Stimulated activated CD4-positive, alpha-beta T cell treated with anti-CD3 and anti-CD28 coated beads, TNF-alpha, amount 100 ng/mL, for 48 hours (primary cell): ENCODE measurements at places on chromosomes 5 and 9.
A peak's percentile ranks its signal among the peaks of the same experiment; 100 is the strongest.

DNA sequence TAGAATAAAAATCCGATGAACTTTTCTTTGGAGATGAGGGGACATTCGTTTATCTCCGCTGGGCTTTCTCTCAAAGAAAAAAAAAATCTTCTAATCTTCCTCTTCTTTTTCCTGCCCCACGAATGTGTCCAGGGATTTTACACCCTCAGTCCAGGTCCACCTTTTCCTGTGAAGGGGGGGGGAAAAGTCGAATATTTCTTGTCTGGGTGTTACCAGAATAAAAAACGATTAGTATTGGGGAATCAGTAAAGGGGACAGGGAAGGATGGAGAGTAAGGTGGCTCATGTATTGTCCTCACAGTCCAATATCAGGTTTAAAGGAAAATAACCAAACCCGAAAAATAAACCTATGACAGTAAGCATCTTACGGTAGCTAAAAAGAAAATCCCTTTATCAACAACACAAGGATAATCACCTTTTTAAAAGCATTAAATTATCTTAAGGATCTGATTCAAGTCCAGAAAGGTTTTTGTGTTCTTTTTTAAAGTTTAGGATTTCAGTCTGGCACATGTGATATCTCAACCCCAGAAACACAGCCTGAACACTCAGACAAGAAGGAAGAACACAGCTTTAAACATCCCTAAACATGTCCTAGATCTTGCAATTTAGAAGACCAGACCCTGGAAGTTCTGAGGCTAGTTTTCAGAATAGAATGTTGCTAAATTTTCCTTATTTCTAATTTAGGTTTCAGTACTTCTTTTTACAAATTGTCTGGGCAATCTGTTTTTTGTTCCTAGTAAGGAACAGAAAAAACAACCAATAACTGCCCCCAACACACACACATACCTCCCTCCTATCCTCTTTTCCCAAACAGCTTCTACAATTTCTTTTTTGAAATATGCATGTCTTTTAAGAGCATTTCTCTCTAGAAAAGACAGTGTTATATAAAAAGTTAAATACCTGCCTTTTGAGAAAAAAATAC lies 1.2 kb downstream of the ZNF608 start:
- no peak for DNase-seq

GRCh38 chr9:137302449-137303150 lies 529 bp upstream of the NRARP start:
- peak; percentile 32 for DNase-seq

DNA sequence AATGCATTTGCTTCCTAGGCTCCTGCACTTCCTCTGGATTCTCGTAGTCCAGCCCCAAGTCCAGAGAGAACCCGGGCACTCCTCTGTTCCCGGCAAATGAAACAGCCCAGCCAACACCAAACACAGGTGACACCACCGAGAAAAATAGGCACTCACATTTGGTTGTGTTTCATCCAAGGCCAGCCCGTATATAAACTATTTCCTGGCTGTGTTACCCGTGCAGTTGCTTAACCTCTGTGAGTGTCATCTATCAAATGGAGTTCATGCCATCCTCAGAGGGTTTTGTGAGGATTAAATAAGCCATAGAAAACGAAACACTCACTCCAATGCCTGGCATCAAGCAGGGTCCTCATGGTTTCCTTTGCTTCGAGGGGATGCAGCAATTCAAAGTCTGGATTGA lies 115.2 kb downstream of the BOD1 start:
- DNase-seq: no peak

- no peak for DNase-seq
Observed at GRCh38 chr5:156188016-156188415, 138.9 kb upstream of the SGCD start.

DNA sequence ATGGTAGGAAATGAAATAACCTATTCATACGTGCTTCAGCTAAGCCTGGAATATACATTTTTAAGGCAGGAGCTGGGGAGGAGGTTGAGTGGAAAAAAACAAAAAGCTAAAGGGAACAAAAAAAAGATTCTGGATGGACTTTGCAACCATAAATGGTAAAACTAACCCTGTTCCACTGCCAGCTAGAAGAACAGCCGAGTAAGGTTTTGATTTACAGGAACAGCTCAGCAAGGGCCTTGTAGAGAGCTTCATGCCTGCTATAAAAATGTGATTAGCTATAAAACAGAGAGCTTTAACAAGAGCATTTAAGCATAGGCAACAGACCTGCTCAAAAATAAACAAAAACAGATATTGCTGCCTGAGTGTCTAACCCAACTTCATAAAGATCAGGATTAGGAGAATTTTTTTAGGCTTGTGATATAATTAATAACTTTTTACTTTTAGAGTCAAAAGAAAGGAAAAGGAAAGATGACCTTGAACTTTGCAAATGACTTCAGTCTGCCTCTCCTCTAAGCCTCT lies 194.8 kb downstream of the FBXL7 start:
- no peak for DNase-seq

DNA sequence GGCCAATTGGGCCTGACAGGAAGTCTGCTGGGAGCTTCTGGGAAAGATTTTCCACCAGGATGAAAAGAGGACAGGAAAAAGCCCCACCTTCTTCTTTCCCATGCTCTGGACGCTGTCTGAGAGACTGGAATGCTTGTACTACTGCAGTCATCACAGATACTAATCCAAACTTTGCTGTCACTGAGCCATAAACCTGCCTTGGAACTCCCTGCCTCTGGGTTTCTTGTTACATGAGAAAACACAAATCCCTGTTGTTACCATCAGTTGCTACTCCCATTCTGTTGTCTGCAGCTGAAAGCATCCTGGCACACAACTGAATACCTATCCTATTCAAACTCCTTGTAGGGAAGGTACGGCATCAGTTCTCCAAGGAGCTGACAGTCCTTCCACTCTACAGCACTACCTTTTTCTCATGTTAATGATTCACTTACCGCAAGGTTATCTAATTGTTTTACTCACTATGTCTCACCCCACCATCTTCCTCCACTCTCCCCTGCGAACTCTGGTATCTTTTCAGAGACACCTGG lies 167.5 kb downstream of the CDK5RAP2 start:
- DNase-seq: no peak

DNA sequence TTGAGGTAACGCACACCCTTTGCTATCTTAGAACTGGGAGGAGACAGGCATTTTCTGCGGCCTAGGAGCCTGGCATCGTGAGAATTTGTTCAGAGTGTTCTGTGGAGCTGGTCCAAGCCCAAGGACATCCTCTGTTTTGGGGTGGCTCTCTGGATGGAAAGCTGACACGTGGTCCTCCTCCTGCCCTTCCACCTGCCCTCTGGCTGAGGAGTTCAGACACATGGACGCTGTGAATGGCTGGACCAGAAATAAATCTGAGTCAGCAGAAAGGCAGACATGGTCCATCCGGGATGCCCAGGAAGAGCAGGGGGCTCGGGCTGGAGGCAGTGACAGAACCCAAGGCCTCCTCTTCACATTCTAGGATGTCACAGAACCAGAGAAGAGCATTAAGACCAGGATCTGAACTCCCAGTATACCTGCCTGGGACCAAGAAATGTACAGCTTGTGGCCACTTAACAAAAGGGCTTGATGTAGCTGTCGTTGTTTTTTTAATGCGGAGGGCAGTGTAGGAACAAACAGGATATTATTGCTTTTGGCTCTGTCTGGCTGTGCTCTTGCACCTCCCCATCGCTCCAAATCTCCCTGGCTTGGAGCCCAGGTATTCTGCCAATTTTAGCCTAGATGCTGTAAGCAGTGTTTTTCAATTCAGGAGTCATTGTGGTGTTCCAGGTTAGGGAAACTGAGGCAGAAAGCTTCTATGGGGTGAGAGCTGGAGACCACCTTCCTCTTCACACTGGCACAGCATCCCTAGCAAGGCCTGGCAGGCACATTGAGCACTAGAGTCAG lies 2.4 kb downstream of the CKMT2 start:
- no peak for DNase-seq

- no peak for DNase-seq
Observed at GRCh38 chr5:128082551-128083032, 974 bp upstream of the SLC12A2 start.

DNA sequence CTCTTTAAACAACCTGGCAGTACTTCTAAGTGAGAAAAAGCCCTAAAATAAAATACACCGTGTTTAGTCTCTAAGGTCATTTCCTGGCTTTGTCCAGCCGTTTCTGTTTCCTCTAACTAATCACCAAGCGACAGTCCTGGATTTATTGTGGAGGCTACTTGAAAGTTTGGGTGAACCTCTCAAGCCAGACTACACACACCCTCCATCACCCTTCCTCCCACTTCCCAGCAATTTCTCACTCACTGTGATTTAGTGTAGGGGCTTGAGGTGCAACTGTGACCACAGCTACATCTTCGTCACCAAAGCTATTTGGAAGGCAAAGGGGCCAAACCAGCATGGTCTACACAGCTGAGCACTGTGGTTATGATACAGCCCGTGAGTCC lies 240.0 kb upstream of the SLC24A2 start:
- DNase-seq: no peak

GRCh38 chr9:119853126-119853525 lies 483.9 kb upstream of the BRINP1 start:
- no peak for DNase-seq

DNA sequence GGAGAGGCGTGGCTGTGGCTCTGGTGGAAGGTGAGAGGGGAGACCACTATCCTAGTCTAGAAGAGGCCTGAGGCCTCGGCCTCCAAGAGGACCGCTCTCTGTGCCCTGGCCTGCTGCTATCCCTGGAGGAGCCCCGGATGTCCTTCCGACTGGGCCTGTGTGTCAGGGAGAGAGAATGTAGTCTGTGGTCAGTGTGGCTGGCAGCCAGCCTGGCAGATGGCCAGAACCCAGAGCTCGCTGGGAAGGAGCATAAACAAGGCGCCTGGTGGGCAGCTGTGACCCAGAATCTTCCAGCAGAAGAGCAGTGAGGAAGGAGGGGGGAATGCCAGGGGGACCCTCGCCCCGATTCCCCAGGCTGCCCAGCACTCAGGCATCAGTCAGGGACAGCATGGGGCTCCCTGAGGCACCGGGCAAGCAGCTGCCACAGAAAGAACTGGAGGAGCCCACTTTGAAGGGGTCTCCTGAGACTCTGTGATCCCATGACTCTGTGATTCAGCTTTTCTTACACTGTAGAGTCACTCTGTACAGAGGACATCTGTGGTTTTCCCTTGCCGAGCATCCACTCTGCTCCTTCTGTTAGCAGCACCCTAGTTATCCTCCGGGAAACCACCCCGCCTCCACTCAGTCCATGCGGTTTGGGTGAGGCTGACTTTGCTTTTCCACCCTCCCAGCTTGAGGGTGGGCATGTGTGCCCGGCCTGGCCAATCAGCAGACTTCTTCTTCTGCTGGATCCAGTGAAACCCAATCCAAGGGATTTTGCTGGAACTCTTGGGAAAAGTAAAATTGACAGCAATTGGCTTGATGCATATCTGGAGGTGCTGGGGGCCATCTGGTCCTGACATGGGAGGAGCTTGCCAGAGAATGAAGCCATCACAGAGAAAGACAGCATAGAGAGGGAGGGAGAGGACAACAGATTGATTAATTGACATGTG lies 46.2 kb upstream of the PWWP2A start:
- DNase-seq: peak; percentile 7

DNA sequence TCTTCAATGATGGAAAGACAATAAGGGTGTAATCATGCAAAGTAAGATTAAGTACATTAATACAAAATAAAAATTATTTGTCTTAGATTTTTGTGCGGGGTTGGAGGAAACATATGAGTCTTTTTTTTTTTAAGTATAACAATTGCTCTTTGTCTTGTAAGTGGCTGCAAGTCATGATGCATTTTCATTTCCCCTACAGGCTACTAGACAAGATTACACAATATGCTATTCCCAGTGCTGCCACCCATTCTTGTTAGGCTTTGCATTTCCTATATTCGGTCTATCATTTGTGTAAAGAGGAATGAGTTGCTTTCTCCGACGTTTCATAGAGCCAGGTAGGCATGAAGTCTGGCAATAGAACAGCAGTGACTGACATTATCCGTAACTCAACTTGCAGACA lies 294.2 kb upstream of the CYLC2 start:
- DNase-seq: no peak

DNA sequence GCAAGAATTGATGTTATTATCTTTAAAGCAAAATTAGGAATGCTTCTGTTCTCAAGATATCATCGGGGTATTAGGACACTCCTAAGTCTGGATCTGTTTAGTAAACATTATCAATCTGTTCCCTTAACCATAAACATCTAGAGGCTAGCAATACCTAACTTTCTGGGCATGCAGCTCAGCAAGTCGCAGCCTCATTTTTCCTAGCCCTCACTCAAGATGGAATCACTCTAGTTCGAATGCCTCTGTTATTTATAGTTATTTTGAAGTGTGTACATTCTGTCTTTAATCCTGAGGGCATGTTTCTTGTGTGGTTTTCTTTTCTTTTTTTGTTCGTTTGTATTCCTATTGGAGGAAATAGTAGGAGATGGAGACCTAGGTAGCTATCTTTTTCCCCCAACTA lies 66.9 kb downstream of the FER start:
- DNase-seq: no peak

DNA sequence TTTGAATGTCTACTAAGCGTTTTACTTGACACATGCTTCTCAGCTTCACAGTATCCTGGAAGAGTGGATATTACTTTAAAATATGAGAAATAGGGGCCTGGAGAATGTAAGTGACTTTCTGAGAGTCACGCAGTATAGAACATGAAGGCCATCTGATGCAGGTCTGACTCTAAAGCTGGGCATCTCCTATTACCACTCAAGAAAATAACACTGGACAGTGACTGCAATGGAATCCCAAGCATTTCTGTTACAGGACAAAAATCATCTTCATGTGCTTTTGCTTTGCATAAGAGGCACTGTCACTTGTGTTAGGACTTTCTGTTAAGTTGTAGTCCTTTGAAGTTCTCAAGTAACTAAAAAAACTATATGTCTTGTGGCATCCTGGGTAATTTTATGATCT lies 335.5 kb downstream of the FBXL7 start:
- no peak for DNase-seq

DNA sequence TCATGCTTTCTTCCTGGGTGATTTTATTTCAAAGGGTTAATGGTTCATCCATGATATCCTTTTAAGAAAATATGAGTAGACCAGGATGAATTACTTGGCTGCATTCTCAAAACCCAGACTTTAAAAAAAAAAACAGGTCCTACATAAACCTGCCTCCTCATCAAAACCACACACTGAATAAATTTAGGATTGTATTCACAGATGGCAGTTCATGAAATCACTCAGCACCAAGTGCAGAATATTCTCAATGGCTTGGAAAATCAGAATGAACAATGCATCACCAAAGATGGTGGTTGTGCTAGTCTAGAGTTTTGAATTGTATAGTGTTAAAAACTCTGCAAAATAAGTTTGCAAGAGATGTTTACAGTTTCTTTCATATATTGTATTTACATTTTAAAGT lies 145.4 kb upstream of the GRAMD2B start:
- DNase-seq: no peak

- DNase-seq: no peak
Observed at GRCh38 chr9:68495247-68495646, 45.4 kb downstream of the TMEM252 start.

- no peak for DNase-seq
Observed at GRCh38 chr5:172162323-172162986, 25.6 kb downstream of the STK10 start.

DNA sequence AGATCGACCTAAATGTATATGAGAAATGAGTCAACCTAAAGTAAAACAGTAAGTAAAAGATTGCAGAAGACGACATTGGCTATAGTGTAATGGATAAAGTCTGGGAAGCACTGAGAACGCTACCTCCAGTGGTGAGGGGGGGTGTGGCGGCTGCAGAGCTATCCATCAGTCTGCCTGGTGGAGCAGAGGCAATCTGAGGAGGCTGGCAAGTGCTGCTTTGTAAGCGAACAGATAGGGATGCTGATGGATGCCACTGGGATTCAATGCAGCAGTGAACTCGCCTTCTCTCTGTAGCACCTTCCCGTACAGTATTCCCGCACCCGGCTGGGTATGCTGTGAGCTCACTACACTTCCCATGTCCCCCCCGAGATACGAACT lies 261.5 kb downstream of the NSG2 start:
- no peak for DNase-seq

GRCh38 chr9:135664801-135665794 lies 2.0 kb downstream of the LCN9 start:
- DNase-seq: no peak
